ENCODE measurements at places on chromosomes 12 and 14.

DNA sequence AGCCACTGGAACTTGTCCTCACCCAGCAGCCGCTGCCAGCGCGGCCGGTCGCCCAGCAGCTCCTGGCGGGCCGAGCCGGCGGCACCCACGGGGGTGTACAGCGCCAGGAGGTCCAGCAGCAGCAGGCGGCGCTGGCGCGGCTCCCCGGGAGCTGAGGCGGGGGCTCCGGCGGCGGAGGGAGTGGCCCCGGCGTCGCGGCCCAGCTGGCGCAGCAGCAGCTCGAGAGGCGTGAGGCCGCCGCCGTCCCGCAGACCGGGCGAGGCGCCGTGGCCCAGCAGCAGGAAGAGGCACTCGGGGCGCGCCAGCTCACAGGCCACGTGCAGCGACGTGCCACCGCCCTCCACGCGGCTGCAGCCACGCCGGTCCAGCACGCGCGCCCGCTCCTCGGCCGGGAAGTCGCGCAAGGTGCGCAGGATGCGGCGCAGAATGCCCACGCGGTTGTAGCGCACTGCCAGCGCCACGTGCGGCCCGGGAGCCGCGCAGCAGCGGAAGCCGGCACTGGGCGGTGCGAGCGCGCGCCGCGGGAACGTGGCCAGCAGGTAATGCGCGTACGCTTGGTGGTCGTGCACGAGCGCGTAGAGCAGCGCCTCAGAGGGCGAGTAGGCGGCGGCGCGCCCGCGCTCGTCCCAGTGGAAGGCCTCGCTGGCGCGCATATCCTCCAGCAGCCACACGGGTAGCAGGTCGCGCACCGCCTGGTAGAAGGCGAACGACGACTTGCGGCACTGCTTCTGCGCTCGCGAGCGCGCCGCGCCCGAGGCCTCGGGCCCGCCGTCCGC is 2.3 kb downstream of the ANKRD9 start:
- no peak for DNase-seq

DNA sequence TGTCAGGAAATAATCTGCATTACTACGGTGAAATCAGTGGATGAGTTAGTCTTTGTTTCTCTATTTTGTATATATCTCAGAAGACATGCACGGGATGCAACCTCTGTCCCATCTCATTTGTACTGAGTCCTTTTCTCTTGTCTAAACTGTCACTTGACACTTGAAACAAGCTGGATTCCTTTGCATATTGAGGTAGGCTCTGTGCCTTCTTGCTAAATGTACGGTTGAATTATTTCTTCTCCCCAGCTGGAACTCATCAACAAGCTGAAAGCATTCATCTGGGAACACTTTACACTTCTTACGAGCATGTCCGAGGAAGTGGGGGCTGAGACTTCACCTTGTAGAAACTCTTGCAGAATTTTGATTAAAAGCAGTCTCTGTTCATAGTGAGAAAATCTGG is 119.5 kb downstream of the VEZT start:
- DNase-seq: no peak

DNA sequence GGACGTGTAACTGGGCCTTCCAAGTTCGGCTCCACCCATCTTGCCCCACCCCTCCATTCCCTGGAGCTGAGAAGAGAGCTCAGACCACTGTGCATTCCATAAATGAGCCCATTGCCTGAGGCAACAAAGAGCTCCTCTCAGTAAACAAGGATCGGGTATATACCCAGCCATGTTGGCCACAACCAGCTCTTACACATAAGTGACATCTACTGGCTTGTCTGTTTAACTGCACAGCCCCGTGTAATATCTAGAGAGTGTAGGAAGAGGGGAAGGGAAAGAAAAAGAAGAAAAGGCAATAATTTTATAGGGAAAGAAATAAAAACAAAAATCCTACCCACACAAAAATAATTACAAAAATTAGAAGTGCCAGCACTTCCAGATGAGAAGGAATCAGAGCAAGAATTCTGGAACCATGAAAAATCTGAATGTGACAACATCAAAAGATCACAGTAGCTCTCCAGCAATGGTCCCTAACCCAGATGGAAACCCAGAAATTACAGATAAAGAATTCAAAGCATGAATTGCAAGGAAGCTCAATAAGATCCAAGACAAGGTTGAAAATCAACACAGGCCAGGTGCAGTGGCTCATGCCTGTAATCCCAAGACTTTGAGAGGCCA is 308.1 kb downstream of the RPAP3 start:
- DNase-seq: no peak

GRCh38 chr12:24864796-24865125 is 84.1 kb downstream of the BCAT1 start:
- no peak for DNase-seq

DNA sequence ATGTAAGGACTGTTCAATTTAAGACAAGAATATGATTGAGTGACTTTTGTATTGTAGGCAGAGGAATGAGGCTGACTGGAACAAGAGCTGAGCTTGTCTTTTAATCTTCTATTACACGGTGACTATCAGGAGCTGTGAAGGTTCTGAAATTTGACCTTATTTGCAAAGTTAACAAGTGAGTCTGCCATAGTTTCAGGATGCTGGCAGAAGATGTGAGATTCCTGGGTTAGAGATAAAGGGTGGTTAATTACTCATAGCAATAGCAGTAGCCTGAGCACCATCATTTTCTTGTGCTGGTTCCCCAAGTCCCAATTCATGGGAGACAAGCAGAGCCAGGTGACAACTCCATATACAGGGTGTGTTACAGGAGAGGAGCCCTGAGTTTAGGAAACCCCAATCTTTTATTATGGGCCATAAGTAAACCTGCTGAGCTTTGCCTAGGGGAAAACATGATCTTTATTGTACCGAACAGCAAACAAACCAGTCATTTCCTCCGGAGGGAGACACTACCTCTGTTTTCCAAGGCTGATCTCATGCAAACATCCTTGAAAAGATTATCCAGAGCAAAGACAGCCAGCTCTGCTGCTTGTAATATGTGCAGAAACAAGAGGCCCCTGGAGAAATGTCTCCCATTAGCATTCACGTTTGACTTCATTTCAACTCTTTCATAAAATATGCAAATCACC is 51.7 kb upstream of the DDX11 start:
- no peak for DNase-seq

DNA sequence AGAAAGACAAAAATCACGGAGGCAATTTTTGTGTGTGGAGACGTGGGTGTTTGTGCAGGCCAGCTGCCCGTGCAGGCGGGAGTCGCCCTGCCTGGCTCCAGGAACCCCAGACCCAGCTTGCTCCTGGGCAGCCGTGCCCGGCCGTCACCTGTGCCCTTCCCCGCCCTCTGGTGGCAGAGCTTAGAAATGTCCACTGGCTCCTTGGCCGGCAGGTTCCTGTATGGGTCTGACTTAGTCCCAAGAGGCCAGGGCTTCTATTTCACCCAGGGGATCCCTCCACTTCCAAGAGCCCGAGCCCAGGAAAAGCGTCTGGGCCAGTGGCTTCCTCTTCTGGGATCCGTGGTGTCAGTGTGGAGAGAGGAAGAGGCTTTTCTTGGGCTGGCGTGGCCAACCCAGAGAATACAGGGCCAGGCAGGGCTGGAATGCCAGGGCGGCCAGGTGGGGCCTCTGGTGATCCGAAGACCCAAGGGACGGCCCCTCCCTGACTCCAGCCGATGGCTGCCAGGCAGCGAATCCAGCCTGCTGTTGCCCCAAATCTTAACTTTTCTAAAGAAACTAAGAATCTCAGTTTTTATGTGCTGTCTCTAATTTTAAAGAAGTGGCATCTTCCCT is 120.9 kb downstream of the TMEM132C start:
- peak; percentile 72 for DNase-seq

GRCh38 chr12:120767071-120768024 is 41.7 kb downstream of the ACADS start:
- no peak for DNase-seq

DNA sequence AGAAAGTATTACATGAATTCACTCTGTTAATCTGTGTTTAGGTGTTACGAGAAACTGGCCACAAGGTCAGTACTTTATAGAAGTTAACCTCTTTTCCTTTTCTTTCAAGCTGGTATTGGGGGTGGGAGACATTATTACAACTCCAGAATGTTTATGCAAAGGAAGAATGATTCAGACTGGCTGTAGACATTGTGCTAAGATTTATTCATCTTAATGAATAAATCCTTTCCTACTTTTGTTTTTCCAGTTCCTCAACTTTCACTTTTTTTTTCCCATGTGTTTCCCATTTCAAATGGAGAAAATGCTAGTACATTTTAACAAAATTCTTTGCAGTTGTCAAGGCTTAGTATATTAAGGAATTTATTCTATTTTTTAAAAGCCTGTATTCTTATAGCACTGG is 1.3 kb downstream of the OTOGL start:
- DNase-seq: no peak

DNA sequence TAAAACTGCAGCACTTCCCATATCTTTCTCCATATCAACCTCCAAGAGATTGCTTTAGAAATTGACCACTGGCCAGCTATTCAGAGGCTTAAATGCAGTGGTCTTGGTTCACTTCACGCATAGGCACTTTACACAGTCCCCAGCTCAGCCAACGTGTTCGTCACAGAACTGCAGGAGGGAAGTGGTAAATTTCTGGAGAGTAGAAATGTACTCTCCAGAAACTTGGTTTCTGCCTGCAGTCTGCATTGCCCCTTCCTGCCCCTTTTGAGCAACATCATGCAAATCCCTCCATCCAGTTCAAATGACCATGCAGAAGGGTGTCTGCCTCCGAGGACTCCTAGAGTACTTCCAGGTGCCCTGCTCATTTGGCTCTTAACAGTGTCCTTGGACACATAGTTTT is 42.7 kb upstream of the NEDD1 start:
- DNase-seq: no peak

- DNase-seq: no peak
These were observed 68.3 kb upstream of the CPM start for GRCh38 chr12:69001251-69001650.

GRCh38 chr12:65122703-65123102 is 1.6 kb upstream of the WIF1 start:
- DNase-seq: no peak

DNA sequence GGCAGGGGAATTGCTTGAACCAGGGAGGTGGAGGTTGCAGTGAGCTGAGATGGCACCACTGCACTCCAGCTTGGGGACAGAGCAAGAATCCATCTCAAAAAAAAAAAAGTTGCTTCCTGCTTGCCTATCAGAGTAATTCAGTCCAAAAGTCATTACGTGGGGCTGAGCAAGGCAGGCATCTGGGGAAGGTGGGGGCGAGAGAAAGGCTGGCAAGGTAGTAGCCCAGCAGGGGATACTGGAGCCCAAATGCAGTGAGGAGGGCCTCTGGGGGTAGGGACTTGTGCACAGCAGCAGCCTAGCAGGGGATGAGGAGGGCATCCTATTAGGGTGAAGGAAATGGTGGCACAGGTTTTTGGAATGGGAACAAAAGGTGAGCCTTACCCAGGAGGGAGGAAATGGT is 7.1 kb downstream of the ETFRF1 start:
- no peak for DNase-seq

DNA sequence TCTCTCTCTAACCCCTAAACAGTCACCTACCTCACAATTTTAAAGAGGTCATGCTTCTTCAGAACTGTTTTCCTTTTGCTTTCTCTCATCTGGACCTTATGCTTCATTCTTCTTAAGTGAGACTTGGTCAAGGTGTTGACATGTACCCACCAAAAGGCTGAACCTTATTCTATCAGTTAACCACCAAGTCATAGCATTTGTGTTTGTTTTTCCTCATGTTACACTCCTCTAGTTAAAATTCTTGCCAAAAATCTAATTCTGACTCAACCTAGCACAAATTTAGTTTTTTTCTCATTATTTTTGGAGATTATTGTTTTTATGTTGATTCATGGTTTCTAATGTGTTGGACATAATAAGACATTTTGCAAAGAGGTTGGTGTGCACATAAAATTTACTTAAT is 578.6 kb downstream of the SLC16A7 start:
- no peak for DNase-seq

- no peak for DNase-seq
These were observed 6.3 kb downstream of the YBX3 start for GRCh38 chr12:10716704-10717315.

DNA sequence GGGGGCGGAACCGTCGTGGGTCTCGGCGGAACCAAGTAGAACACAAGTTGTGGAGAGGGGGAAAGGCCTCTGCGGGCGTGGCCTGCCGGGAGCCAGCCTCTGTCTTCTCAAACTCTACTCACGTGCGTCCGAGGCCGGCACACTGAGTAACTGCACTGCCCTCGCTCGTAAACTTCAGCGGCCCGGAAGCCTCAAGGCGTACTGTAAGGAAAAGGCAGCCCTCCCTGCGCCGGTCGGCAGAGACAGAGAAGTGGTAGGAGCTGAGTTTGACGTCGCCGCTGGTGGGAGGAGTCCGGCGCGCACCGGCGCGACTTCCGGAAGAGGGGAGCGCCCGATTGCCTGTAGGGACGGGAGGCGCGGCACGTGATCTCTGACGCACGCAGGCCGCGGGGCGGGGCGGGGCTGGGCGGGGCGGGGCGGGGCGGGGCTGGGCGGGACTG is at the start of gene FBXO33:
Gene FBXO33 (minus strand): TSS at position 255 of the 440 bp plus-strand sequence. CDS start 271 bp downstream, outside the sequence.
- peak; percentile 87 for DNase-seq

GRCh38 chr12:11785712-11786111 is 136.2 kb downstream of the ETV6 start:
- no peak for DNase-seq

DNA sequence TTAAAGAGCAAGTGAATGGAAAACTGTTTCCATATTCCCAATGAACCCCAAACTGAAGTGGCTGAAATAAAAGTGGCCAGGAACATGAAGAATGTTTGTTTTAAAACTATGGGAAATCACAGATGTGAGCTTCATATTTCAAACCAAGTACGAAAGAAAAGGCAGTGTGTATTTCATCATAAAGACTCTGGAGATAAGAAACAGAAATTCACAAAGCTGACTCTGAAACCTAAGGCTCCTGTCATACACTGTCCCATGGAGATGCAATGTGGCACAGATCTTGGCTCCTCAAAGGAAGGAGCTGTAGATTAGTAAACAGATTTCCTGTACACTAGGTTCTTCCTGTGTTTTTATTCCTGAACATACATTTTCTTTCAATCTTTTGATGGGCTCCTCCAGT is 304.4 kb downstream of the MED13L start:
- DNase-seq: no peak

DNA sequence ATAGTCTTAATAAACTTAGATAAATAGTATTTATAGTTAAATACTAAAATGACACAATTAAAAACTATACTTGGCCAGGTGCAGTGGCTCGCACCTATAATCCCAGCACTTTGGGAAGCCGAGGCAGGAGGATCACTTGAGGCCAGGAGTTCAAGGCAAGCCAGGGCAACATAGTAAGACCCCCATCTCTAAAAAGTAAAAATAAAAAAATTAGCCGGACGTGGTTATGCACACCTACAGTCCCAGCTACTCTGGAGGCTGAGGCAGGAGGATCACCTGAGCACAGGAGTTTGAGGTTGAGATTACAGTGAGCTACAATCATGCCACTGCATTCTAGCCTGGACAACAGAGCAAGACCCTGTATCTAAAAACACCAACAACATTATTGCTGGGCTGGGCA is 16.0 kb downstream of the CINP start:
- DNase-seq: no peak
